ENCODE measurements at places on chromosomes 6 and 20. TPM values are rescaled to one million over a fixed set of nuclear protein-coding genes. Genes with fewer than 3 reads are reported as not detected.

The SAPCD1 gene
- total RNA-seq = 1.3 TPM

The RAET1L gene
- not detected for total RNA-seq

The NFATC2 gene
- total RNA-seq = under 0.01 TPM

The C4B gene
- total RNA-seq = 9.9 TPM

The CFB gene
- total RNA-seq = 3.5 TPM

The LINC00237 gene
- total RNA-seq = not detected

DNA sequence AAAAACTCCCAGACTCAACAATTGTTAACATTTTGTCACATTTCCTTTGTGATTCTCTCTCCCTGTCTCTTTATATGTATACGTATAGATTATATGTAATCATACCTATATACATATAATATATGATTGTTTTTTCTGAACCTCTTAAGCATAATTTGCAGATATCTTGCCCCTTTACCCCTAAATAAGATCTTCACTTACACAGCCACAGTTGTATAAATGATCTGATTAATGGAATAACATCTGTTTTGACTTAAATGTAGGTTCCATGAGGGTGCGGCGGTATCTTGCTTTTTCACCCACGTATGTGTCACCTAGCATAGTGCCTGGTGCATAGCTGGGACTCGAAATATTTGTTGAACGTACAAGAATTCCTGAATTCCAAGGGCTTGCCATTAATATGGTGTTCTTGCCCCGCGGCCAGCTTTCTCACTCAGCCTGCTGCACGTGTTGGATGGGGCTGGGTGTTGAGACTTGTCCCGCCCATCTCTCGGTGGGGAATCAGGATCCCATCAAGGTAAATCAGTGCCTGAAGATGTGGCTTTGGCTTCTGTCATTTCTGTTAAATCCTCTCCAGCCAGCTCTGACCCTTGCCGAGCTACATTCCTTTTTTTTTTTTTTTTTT, 10.4 kb upstream of the MANBAL start:
- DNase-seq = no peak

GRCh38 chr20:11922561-11922960, 4.9 kb downstream of the BTBD3 start:
- DNase-seq = no peak

DNA sequence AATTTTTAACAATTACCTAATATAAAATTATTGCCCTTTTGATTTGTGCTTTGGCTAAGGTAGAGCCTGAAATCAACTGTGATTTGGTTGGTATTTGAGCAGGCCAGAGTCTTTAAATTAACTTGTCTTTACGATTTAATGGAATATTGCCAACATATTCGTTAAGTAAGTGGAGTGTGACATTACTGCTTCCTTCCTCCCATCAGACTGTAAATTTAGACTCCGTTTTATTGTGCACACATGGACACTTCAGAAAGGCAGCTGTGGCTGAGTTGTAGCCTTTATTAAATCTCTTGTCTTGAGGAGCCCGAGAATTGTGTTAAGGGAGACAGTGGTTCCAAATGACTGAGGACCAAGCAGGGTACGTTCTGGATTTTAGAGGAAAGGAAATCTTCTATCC, 57.4 kb downstream of the CAP2 start:
- DNase-seq = no peak

DNA sequence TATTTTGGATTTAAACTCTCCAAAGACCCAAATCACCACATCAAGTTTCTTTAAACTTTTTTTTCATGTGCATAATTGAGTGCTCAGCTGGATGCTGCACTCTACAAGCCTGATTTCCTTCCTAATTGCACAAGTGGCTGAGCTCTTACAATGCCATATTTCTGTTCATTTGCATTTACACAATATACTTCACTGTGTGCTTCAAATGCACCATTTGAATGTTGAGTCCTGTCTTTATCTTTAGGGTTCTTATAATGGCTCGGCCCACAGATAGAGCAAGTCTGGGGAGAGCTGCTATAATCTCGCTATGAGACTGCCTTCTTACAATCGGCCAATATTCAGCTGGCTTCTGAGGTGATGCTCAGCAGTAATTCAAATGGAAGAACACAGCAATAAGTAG, 200.6 kb upstream of the MAP3K7 start:
- DNase-seq = no peak

DNA sequence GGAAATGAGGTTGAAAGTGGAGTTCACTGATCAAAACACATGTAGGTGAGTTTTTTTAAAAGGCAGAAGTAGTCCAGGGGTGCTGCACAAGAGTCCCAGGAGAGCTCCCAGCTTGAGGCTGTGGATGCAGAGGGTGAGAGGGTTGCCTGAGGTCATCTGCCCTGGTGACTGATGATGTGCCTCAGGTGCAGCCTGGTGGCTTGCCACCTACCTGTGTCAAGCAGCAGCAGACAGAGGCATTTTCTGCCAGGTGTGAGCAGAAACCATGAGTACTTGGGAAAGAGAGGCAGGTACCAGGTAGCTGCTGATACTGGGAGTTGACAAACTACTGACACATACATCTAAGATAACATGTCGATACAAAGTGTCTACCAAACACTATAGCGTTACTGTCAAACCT, 92.5 kb downstream of the SCP2D1 start:
- no peak for DNase-seq

DNA sequence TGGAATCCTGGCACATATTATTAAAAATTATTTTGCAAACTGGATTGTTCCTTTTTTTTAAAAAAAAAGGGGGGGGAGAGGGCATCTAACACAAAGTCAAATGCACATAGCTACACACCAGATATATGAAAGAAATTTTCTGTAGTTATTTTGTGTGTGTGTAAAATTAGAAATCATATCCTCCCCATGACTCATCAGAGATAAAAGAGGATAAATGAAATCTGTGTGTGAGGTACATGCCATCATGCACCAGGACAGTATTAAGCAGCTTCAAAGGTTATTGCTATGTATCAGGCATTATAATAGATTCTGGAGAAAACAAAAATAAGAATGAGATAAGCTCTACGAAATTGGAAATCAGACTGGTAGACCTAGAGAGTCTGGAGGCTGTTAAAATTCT, 5.2 kb downstream of the BTBD9 start:
- DNase-seq = no peak

DNA sequence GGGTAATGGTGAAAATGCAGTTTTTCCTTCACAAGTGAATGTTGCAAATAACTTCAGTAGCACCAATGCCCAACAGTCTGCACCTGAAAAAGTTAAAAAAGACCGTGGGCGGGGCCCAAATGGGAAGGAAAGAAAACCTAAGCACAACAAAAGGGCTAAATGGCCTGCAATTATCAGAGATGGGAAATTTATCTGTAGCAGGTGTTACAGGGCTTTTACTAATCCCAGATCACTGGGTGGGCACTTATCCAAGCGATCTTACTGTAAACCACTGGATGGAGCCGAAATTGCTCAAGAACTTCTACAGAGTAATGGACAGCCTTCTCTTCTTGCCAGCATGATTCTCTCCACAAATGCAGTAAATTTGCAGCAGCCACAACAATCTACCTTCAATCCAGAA, 64.8 kb upstream of the SMIM8 start:
- no peak for DNase-seq
